ENCODE measurements at places on chromosomes 2 and 18.

GRCh38 chr2:20939931-20940795, 103.7 kb downstream of the APOB start:
- H3K36me3 ChIP-seq, result no peaks in the 10 kb centered on the region
- peak overlapping the region; percentile 17 for H3K27ac ChIP-seq
- DNase-seq, result no peak
- H3K27me3 ChIP-seq, result no peaks in the 10 kb centered on the region

DNA sequence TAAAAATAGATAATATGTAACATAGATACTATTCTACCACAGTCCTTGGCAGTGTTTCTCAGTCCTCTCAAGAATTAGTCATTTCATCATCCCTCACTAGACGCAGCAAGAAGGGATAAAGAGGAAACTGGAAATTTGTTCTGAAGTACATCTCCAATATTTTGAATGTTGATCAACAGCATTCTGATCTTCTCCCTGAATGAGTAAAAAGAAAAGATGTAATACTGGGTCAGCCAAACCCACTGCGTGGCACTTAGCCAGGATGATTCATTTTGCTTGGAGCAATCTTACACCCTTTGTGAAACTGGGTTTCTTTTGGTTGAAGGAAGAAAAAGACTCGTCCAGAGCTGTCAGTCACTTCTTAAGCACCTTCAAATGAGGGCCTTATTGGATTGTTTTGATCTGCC, 54.1 kb downstream of the TAF1B start:
- no peak overlapping the region for H3K4me3 ChIP-seq
- no peak overlapping the region for H3K27ac ChIP-seq
- no peaks in the 10 kb centered on the region for H3K36me3 ChIP-seq
- H3K4me1 ChIP-seq, result peaks cover 14% of the 10 kb centered on the region
- H3K27me3 ChIP-seq, result no peaks in the 10 kb centered on the region

DNA sequence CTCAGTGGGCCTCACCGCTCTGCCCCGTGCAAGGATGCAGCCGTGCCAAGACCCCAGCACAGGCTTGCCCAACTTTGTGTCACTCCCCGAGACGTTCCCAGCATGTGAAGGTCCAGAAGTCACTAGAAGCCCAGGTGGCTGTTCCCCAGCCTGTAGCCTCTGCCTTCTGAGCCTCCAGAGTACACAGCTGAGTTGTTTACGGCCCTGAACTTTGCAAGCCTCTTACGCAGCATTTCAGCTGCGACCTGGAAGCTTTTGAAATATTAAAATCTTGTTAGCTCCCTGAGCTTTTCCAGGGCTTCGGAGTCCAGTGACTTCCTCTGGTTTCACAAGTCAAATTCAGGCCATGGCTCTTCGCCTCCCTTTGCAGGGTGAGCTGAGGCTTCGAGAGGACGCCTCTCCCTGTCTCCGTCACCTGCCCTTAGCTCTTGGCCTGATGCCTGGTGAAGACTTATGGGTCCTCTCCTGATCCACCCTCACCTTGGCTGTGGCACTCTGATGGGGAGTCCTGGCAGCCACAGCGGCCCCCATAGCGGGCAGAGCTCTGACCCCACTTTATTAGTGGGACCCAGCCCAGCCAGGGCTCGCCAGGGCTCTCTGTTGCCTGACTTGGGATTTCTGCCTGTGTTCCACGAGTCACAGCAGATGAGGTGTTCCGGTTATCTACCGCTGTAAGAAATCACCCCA, 76.5 kb upstream of the HPCAL1 start:
- H3K27me3 ChIP-seq, result no peaks in the 10 kb centered on the region
- H3K36me3 ChIP-seq, result no peaks in the 10 kb centered on the region
- no peak overlapping the region for H3K4me3 ChIP-seq

GRCh38 chr2:169285531-169286235, 76.7 kb downstream of the LRP2 start:
- H3K4me1 ChIP-seq, result no peaks in the 10 kb centered on the region
- no peak overlapping the region for H3K4me3 ChIP-seq
- no peak overlapping the region for H3K27ac ChIP-seq
- H3K27me3 ChIP-seq, result no peaks in the 10 kb centered on the region
- DNase-seq, result no peak
- H3K36me3 ChIP-seq, result no peaks in the 10 kb centered on the region

- H3K4me1 ChIP-seq, result peaks cover 10% of the 10 kb centered on the region
- no peaks in the 10 kb centered on the region for H3K36me3 ChIP-seq
- DNase-seq, result no peak
- H3K4me3 ChIP-seq, result peak overlapping the region; percentile 19
- no peaks in the 10 kb centered on the region for H3K27me3 ChIP-seq
Observed at GRCh38 chr18:34594266-34594665, 115.8 kb upstream of the DTNA start.

GRCh38 chr2:230913406-230914143, 11.5 kb downstream of the GPR55 start:
- DNase-seq, result peak; percentile 76
- no peak overlapping the region for H3K27ac ChIP-seq
- H3K36me3 ChIP-seq, result no peaks in the 10 kb centered on the region
- peaks cover 8% of the 10 kb centered on the region for H3K27me3 ChIP-seq

DNA sequence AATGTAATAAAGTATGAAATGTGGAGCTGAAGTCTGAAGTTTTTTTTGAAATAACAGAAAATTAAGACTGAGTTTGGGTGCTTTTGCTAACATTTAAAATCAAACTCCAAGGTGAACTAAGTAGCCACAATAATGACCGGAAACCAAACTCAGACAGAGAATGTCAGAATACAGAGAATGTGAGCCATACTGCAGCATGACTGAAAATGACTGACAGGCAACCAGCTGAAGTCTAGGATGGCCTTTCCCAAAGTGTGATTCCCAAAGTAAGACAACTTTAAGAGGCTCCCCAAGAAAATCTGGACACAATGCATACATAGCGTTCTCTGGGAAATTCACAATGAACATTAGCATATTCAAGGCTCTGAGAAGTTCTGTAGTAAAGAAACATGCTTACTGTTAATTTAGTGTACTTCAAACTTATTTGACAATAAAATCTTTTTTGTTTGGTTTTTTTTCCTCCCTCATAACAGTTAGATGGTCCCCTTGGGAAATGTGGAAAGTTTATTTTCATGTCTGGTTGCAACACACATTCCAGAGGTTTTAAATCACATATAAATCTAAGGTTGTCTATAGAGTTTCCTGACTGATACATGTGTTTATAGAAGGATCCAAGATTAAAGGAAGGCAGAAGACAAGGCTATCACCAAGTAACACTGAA, 28.6 kb downstream of the PLA2R1 start:
- no peaks in the 10 kb centered on the region for H3K36me3 ChIP-seq
- H3K27me3 ChIP-seq, result no peaks in the 10 kb centered on the region
- DNase-seq, result no peak
- H3K4me1 ChIP-seq, result no peaks in the 10 kb centered on the region

All from transverse colon (tissue), 4 donors.